ENCODE measurements at places on chromosomes 12 and 14. TPM values are rescaled to one million over a fixed set of nuclear protein-coding genes. Genes with fewer than 3 reads are reported as not detected.

EML5 gene
- 19.3 TPM for total RNA-seq

ENDOU gene
- total RNA-seq = 0.16 TPM

CLIP1 gene
- 51.9 TPM for total RNA-seq

KRT72 gene
- total RNA-seq = 16.5 TPM

SLC39A2 gene
- 0.24 TPM for total RNA-seq

SRGAP1 gene
- 47.2 TPM for total RNA-seq

WNT1 gene
- 1.4 TPM for total RNA-seq

KRT83 gene
- 0.39 TPM for total RNA-seq

TAS2R14 gene
- 3.5 TPM for total RNA-seq

HOXC12 gene
- total RNA-seq = 0.06 TPM

UBR7 gene
- total RNA-seq = 35.5 TPM

SYNJ2BP gene
- 16.2 TPM for total RNA-seq

KIF26A gene
- total RNA-seq = 18.3 TPM

HVCN1 gene
- 52.0 TPM for total RNA-seq

TEX52 gene
- total RNA-seq = 0.81 TPM

DAO gene
- total RNA-seq = 0.81 TPM

ARL1 gene
- total RNA-seq = 60.6 TPM

CISTR gene
- total RNA-seq = not detected
